GM20000 (cell line): ENCODE measurements at places on chromosomes 1 and 21.
A peak's percentile ranks its signal among the peaks of the same experiment; 100 is the strongest.

- DNase-seq, result peak; percentile 47
These were observed 38.5 kb upstream of the EGLN1 start for GRCh38 chr1:231460614-231461013.

DNA sequence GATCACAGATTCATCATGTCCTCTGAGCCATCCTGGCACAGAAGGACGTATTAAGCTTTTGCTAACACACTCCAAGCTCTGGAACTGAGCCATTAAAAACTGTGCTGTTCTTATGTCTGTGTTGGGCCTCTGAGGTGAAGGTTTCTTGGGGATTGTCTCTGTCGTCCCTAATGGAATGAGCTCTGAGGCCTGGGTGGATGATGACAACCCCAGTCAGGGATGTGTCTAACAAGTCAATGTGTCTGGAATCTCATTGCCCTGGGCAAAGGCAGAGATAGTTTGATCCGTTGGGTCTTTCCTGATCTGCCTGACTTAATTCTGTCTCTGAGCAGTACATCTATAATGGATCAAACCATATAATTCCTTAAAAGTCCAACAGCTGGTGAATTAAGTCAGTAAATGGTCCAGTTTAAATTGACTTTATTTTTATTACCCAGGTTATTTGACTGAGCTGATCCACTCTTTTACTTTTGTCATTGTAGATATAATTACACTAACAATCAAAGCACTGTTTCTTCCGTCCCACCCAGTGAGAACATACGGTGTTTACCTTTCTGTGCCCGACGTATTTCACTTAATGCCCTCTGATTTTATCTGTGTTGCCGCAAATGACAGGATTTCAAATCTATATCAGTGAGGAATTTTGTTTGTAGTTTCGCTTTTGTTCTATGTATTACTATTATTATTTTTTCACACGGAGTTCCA lies 38.8 kb upstream of the OR2B11 start:
- no peak for DNase-seq

- no peak for DNase-seq
These were observed 37.4 kb upstream of the FAM131C start for GRCh38 chr1:16110884-16111283.

DNA sequence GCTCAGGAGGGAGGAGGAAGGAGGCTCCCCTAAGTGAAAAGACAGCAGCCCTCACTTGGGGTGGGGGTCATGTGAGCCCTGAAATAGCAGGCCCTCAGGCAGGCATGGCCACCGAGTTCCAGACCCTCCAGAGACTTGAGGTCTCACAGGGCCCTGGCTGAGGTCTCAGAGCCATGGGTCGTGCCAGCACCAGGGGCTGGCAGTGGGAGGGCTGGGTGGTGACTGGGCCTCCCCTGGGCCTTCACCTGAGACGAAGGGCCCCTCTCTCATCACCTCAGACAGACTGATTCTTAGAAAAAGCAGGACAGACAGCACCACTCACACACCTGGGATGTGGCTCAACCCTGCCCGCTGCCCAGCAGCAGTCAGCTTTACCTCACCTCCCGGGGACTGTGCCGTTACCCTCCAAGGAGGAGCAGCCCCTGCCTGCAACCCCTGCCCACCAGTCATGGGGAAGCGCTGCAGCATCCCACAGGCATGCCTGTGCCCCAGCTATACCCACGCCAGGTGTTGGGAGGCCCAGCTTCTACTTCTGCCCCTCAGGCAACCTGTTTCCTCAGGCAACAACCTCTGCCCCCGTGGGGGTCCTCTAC lies 42.6 kb upstream of the LRP8 start:
- no peak for DNase-seq

- peak; percentile 39 for DNase-seq
These were observed 31.1 kb downstream of the ALG14 start for GRCh38 chr1:95041491-95042165.

DNA sequence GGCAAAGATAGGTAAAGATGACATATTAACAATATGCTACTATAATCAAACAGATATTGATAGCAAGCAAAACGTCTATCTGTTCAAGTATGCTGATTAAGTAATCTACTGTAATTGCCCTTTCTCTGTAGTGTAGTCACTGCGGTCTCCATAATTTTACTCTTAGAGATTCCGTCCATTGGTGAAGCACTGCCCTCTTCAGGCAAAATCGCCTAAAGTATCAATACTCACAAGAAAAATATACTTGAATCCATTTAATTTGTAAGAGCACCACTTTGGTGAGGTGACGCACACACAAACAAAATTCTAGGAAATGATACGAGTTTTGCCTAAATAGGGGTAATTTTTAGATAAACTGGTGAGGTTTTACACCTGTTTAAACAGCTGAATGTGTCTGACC lies 434.6 kb upstream of the CHRM3 start:
- DNase-seq, result no peak

GRCh38 chr1:5878971-5879370 lies 113.3 kb downstream of the NPHP4 start:
- DNase-seq, result no peak

- no peak for DNase-seq
These were observed 1.1 kb upstream of the PLCH2 start for GRCh38 chr1:2474933-2475371.

- no peak for DNase-seq
These were observed 55.2 kb downstream of the NGF start for GRCh38 chr1:115282807-115283208.

- no peak for DNase-seq
These were observed 29.4 kb downstream of the ZBTB18 start for GRCh38 chr1:244080343-244080929.

GRCh38 chr1:151816548-151817352 lies 11.5 kb upstream of the LINGO4 start:
- DNase-seq, result no peak
